Activated naive CD4-positive, alpha-beta T cell treated with anti-CD3 and anti-CD28 coated beads, Interleukin-2, amount 50 U/mL, for 16 hours (primary cell): ENCODE measurements at places on chromosomes 2 and 18.

- no peak for DNase-seq
These were observed 1637.3 kb upstream of the NXPH2 start for GRCh38 chr2:140417504-140417903.

GRCh38 chr2:69449906-69450305 is 12.7 kb upstream of the NFU1 start:
- no peak for DNase-seq

GRCh38 chr2:16016282-16016681 is 75.9 kb downstream of the MYCN start:
- no peak for DNase-seq

- DNase-seq: no peak
These were observed 99.8 kb downstream of the METTL4 start for GRCh38 chr18:2471523-2471922.

DNA sequence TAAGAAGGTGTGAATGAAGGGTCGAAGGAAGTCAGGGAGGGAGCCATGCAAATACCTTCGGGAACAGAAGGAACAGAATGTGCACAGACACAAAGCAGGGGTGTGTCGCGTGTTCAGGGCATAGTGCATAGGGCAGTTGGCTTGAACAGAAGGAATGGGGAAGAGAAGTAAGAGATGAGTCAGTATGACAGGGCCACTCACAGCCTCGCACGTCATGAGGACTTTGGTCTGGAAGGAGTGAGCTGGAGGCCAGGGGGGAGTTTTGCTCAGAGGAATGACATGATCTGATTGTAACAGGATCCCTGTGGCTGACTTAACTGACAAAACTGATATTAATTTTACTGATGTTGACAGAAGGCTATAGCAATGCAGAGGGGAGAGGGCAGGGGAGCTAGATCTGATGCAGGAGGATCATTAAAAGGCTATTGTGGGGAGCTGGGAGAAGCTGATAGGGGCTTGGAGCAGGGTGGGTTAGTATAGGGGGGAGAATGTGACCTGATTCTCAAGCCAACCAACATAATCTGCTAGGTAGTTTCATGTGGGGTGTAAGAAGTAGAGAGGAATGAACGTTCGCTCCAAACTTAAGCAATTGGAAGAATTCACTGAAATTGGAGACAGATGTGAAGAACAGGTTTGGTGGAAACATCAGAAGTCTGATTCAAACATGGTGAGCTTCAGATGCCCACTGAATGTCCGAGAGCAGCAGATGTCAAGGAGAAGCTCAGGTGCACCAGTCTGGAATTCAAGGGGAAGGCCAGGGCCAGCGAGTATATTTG is 60.4 kb upstream of the COPS8 start:
- no peak for DNase-seq
